ENCODE measurements at places on chromosomes 11 and 22. TPM values are rescaled to one million over a fixed set of nuclear protein-coding genes. Genes with fewer than 3 reads are reported as not detected.

OR5P2 gene
- polyA plus RNA-seq, result not detected

CAPN1 gene
- polyA plus RNA-seq, result 104 TPM

SLN gene
- polyA plus RNA-seq, result 0.43 TPM

KIF18A gene
- 10.7 TPM for polyA plus RNA-seq

INTS4 gene
- 46.7 TPM for polyA plus RNA-seq

LGALS1 gene
- polyA plus RNA-seq, result 397 TPM

EFCAB6 gene
- polyA plus RNA-seq, result 5.5 TPM

DNA sequence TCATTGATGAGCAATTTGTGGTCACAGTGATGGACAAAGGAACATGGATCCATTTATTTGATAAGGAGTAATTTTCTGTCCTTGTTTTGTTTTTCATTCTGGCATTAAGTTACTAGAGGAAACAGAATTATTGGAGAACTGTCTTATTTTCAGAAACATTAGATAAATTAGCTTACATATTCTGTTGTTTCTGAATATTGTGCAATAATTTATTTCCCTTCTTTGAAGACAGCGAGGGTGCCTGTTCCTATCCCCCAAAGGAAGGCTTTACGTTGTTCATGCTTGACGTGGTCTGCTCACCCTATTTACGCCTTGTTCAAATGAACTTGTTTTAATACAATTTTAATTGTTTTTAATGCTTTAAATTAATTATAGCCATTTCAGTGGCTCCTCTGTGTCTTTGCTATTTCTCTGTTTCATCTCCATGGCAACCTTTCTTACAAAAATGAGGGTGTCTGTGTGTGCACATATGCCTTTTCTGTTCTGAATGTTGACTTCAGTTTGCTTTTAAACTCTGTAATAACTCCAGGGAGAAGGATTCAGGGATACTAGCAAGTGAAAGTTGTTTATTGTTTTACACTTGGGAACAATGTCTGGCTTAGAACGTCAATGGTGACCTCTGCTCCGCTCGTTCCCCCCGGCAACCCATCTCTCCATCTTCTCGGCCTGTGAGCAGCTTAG, 138.3 kb upstream of the PLET1 start:
- no peak for DNase-seq

DNA sequence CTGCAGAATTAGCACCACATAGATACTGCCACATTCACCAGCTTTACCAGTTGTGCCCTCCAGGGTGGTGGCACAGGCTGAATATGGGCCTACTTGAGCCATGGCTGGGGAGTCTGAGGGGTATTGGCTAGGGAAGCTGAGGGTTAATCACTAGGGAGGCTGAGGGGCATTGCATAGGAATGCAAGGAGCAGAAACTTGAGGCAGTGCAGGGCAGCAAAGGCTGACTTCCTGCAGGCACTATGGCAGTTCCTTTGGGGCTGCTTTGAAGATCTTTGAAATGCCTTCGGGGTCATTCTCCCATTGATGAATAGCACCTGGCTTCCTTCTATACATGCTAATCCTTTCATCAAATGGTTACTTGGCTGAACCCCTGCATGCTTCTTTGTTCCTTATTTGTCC, 171.5 kb downstream of the RCN1 start:
- DNase-seq, result no peak

DNA sequence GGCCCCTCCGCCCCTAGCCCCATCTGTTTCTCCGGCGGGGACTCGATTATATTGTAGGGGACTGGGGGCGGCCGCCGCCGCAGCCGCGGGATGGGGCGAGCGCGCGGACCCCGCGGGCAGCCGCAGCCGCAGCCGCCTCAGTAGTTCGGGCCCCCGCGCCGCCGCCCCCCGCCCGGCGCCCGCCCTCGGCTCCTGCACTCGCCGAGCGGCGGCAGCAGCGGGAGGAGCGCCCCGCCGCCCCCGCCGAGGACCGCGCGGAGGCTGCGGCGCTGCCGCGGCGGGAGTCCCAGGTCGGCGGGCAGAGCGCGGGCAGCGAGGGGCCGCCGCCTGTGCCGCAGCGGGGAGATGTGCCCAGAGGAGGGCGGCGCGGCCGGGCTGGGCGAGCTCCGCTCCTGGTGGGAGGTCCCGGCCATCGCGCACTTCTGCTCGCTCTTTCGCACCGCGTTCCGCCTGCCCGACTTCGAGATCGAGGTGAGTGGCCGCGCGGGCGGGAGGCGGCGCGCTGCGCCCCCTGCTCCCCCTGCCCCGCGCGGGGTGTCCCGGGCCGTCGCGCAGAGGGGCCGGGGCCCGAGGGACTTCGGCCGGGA, at the start of gene CECR2:
Gene CECR2 (plus strand): TSS at position 22 of the 587 bp plus-strand sequence. CDS start 324 bp downstream, at position 346.
- DNase-seq, result no peak

- no peak for DNase-seq
Measured at GRCh38 chr22:20032407-20032991, 11.6 kb downstream of the TANGO2 start.

DNA sequence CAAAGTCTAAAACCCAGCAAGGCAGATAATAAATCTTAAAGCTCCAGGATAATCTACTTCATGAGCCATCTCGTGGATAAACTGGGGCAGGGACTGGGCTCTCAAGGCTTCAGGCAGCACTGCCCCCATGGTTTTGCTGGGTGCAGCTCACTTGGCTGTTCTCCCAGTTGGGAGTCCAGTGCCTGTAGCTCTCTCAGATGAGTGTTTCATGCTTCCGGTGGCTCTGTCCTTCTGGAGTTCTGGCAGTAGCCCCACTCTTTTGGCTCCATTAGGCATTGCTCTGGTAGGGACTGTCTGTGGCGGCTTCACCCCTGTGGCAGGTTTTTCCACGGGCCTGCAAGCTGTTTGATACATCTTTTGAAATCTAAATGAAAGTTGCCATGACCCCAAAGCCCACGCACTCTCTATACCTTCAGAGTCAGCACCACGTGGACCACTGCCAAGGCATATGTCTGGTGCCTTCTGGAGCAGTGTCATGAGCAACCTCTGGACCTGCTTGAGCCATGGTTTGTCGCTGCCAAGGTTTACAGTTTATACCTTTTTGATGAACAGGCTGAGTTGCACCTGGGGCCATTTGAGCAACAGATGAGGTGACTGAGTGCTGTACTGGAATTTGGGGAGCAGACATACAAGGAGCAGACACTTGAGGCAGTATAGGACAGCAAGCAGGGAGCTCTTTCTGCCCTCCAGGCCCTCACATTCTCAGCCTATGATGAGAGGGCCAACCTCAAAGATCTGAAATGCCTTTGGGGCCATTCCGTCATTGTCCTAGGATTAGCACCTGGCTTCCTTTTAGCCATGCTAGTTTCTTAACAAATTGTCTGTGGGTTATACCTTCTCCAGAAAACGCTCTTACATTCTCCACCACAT, 48.6 kb downstream of the MTNR1B start:
- no peak for DNase-seq

GRCh38 chr11:2566223-2567025, 121.6 kb downstream of the KCNQ1 start:
- no peak for DNase-seq

GRCh38 chr11:125210066-125210465, 45.5 kb downstream of the PKNOX2 start:
- no peak for DNase-seq

- DNase-seq, result no peak
Measured at GRCh38 chr22:26023104-26023775, 146.0 kb upstream of the SEZ6L start.

- no peak for DNase-seq
Measured at GRCh38 chr11:115389790-115390189, 114.4 kb downstream of the CADM1 start.

DNA sequence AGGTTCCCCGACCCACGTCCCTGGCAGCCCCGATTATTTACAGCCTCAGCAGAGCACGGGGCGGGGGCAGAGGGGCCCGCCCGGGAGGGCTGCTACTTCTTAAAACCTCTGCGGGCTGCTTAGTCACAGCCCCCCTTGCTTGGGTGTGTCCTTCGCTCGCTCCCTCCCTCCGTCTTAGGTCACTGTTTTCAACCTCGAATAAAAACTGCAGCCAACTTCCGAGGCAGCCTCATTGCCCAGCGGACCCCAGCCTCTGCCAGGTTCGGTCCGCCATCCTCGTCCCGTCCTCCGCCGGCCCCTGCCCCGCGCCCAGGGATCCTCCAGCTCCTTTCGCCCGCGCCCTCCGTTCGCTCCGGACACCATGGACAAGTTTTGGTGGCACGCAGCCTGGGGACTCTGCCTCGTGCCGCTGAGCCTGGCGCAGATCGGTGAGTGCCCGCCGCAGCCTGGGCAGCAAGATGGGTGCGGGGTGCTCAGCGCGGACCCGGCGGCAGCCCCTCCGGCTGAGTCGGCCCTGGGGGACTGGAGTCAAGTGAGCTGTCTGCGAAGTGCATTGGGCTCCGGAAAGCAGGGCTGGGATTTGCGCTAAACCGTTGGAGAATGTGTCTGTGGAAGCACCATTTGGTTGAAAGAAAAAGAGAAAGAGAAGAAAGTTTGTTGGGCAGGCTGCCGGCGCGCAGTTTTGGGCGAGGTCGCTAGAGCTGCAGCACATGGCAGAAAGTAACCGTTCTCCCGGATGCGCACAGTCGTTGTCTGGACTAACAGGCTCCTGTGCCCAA, at the start of gene CD44:
Gene CD44 (plus strand): TSS at position 229 of the 779 bp plus-strand sequence. CDS start 133 bp downstream, at position 362.
- DNase-seq, result no peak

- no peak for DNase-seq
Measured at GRCh38 chr11:2379466-2380174, 2.5 kb downstream of the CD81 start.

DNA sequence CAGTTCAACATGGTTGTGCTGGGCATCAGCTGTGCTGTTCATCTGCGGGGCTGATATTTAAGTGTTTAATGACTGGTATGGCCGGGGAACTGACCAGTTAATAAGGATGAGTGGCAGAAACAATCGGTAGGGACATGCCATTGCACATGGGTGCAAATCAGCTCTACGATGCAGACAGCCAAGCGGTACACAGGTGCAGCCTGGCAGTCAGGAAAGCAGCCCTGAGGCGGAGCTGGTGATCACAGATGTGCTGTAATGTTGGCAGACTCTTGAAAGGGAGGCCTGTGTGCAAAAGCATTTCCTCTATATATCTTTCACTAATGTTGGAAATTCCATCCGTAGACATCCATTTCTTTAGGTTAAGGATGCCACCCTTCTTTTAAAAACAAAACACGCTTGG, 1.1 kb downstream of the MMP20 start:
- no peak for DNase-seq

DNA sequence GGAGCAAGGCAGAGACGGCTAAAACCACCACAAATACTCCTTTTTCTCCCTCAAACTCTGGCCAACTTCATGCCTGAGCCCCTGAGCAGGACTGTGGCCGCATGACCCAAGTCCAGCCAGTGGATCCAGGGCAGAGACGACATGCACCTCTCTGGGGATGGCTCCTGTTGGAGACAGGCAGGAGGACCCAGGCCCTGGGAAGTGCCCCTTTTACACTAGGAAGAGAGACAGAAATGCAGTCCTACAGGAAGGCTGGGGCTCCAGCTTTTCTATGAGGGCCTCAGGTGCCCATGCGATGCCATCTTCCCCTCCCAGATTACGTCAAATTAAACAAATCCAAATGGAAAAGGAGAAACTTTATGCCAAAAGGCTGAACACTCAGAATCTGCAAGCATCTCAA, 498.0 kb downstream of the BRD1 start:
- no peak for DNase-seq

DNA sequence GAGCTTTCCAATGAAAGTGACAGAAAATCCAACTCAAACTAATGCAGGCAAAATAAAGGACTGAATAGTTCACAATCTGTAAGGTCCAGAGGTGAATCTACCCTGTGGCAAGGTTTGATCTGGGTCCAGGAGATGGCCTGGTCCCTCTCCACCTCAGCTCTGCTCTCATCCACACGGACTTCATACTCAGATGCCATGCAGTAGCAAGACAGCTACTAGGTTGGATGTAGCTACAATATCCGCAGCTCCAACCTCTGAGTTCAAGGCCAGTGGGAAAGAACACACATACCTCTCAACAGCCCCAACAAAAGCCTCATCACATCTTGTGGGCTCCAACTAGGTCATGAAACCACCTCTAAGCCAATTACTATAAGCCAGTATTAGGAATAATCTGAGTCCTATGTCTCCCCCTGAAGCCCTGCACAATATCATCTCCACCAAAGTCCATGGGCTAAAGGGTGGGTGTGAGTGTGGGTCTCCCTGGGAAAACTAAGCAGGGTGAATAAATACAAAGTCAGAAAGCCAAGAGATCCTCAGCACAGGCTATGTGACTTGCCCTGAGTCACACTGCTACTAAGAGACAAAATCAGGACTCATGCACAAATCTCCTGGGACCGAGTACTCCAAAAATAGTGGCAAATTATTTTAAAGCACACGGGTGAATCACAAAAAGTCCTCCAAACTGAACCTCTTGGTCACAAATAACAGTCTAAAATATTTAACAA, 78.8 kb downstream of the LARGE1 start:
- no peak for DNase-seq

GRCh38 chr22:44620841-44621257, 81.2 kb upstream of the PRR5 start:
- no peak for DNase-seq

All from left renal cortex interstitium (tissue), 4 donors.